ENCODE measurements at places on chromosomes 7 and 10. TPM values are rescaled to one million over a fixed set of nuclear protein-coding genes. Genes with fewer than 3 reads are reported as not detected.
A peak's percentile ranks its signal among the peaks of the same experiment; 100 is the strongest.

Gene CDHR3
- total RNA-seq: 3.9 TPM

DNA sequence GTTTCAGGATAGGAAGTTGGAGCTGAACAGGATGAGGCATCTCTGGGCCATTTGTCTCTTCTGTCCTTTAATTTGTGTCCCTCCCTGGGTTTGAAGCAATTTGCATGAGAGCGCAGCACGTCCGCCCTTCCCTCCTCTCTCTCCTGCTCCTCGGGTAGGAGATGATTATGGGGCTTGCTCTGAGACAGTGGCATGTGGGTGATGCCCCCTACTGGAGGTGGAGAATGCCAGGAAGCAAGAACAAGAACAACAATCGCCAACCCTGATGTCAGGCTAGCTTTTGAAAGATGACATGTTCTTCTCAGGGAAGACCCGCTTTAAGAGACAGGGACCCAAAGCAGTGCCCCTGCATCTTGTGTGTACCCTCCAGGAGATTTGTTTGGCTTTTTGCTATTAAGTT lies 63.9 kb upstream of the LOXL4 start:
- H3K27me3 ChIP-seq: peaks cover 3% of the 10 kb centered on the region
- no peak overlapping the region for H3K27ac ChIP-seq
- DNase-seq: no peak
- H3K4me1 ChIP-seq: no peaks in the 10 kb centered on the region

Gene C10orf62
- total RNA-seq: not detected

- peaks cover 36% of the 10 kb centered on the region for H3K36me3 ChIP-seq
- no peaks in the 10 kb centered on the region for H3K27me3 ChIP-seq
- no peak for DNase-seq
- H3K27ac ChIP-seq: peak overlapping the region; percentile 63
Measured at GRCh38 chr7:98286093-98286539, 4.6 kb downstream of the BRI3 start.

Gene NYAP1
- 2.0 TPM for total RNA-seq

DNA sequence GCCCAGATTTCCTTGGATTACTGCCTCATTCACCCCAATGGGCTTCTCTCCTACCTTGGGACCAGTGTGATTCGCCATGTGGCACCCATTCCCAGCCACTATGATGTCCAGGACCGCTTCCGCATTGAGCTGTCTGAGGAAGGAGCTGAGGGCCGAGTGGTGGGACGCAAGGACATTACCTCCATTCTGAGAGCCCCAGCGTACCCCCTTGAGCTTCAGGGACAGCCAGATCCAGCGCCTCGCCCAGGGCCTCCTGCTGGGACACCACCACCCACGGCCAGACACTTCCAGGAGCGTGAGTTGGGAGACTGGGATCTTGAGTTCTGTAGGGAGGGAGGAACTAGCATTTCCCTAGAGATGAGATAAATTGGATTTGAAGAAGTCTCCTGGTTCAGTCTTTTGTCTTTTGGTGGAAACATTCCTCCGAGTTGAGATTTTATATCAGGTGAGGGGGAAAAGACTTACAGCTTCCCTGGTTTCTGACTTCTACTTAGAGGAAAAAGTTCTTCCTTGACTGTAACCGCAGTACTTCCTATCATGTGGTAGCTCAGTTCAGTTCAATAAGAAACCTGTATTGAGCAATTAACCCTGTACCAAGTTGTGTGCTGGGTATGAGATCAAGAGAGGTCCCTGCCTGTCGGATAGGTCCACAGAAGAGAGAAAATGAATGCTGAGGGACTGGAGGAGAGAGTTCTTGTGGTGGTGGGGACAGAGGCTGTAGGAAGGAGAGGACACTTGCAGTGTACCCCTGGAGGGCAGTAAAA lies 1.3 kb downstream of the MOSPD3 start:
- no peaks in the 10 kb centered on the region for H3K36me3 ChIP-seq
- H3K4me3 ChIP-seq: no peak overlapping the region
- H3K27ac ChIP-seq: no peak overlapping the region
- H3K27me3 ChIP-seq: no peaks in the 10 kb centered on the region
- peaks cover 9% of the 10 kb centered on the region for H3K4me1 ChIP-seq
- DNase-seq: no peak

DNA sequence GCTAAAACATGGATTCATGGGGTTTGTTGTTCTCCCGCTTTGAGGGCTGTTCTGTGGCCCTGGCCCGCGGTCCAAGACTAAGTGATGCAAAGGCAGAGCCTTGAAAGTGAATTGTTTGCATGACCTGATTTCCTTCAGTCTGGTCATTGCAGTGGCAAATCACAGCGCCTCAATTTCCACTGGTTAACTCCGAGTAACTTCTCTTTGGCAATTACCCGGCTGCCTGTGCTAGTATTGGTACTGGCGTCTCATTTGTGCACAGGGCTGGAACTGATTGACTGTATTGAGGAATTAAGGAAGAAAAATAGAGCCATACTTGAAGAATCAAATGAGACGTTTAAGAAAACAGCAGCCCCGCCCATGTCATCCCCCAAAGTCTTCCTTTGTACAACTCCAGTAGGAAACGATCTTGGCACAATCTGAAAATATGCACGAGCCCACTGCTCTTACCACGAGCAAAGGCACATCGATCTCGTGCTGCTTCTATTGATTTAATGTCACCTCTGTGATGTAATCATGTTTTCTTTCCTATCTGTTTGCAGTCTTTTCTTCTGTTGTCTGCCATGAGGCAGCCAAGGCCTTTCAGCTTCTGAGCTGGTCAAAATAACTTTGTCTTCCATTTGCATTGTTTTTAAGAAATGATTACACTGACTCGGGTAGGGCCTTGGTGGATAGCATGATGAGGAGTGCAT lies 60.6 kb upstream of the SHH start:
- H3K27me3 ChIP-seq: no peaks in the 10 kb centered on the region
- no peak for DNase-seq
- H3K4me1 ChIP-seq: no peaks in the 10 kb centered on the region
- H3K4me3 ChIP-seq: no peak overlapping the region
- no peaks in the 10 kb centered on the region for H3K36me3 ChIP-seq

DNA sequence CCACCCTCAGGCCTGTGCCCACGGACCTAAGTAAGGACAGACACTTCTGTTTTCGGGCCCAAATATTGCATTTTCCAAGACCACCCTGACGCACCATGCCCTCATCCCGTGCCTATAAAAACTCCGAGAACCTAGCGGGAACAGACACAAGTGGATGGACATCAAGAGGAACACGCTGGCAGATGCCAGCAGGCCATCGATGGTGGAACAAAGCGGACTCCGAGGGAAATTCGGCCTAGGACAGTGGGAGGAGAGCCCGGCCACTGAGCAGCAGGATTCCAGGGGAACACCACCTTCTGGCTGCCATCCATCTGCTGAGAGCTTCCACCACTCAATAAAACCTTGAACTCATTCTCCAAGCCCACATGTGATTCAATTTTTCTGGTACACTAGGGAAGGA lies 243.6 kb upstream of the ZWINT start:
- DNase-seq: no peak
- H3K4me1 ChIP-seq: no peaks in the 10 kb centered on the region
- H3K36me3 ChIP-seq: no peaks in the 10 kb centered on the region
- H3K4me3 ChIP-seq: no peak overlapping the region
- H3K27ac ChIP-seq: no peak overlapping the region

DNA sequence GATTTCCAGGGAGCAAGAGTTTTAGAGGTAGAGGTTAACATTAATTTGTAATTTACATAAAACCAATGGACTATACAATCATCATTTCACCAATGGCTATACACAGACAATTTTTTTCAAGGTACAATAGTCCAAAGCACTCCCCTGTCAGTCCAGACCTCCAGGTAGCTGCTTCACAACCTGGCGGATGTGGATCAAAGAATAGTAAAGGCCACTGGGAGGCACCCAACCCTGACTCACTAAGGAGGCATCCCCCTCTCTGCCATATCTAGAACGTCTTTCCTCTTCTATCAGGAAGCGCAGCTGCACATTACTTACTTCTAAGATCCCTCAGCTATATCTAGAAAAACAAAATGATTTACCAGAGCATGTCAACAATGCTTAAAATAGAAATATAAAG lies 217.7 kb upstream of the AOAH start:
- no peaks in the 10 kb centered on the region for H3K36me3 ChIP-seq
- H3K27me3 ChIP-seq: no peaks in the 10 kb centered on the region
- DNase-seq: no peak

- DNase-seq: peak; percentile 38
- no peaks in the 10 kb centered on the region for H3K36me3 ChIP-seq
- H3K27me3 ChIP-seq: no peaks in the 10 kb centered on the region
- H3K4me3 ChIP-seq: no peak overlapping the region
- peaks cover 14% of the 10 kb centered on the region for H3K4me1 ChIP-seq
Measured at GRCh38 chr7:2019711-2020511, 212.8 kb downstream of the MAD1L1 start.

GRCh38 chr7:39379416-39379815 lies 186.8 kb upstream of the YAE1 start:
- DNase-seq: no peak
- no peak overlapping the region for H3K4me3 ChIP-seq
- H3K27ac ChIP-seq: no peak overlapping the region
- H3K36me3 ChIP-seq: no peaks in the 10 kb centered on the region
- no peaks in the 10 kb centered on the region for H3K27me3 ChIP-seq

DNA sequence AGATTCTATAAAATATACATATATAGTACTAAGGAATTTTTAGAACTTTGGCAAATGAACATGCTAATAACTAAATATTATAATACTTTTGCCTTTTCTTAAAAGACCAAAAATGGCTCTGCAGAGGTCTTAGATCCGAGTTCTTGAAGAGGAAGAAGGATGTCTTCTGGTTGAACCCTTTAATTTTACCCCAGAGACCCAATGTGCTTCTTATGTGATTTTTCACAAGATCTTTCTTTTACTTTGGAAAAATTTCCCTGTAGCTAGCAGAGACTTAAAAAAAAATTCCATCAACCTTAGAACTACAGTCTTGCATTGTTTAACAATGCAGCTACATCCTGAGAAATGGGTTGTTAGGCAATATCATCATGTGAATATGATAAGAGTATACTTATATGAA lies 663.2 kb downstream of the PARD3 start:
- no peak overlapping the region for H3K4me3 ChIP-seq
- H3K4me1 ChIP-seq: no peaks in the 10 kb centered on the region
- no peaks in the 10 kb centered on the region for H3K27me3 ChIP-seq
- no peaks in the 10 kb centered on the region for H3K36me3 ChIP-seq
- H3K27ac ChIP-seq: no peak overlapping the region

DNA sequence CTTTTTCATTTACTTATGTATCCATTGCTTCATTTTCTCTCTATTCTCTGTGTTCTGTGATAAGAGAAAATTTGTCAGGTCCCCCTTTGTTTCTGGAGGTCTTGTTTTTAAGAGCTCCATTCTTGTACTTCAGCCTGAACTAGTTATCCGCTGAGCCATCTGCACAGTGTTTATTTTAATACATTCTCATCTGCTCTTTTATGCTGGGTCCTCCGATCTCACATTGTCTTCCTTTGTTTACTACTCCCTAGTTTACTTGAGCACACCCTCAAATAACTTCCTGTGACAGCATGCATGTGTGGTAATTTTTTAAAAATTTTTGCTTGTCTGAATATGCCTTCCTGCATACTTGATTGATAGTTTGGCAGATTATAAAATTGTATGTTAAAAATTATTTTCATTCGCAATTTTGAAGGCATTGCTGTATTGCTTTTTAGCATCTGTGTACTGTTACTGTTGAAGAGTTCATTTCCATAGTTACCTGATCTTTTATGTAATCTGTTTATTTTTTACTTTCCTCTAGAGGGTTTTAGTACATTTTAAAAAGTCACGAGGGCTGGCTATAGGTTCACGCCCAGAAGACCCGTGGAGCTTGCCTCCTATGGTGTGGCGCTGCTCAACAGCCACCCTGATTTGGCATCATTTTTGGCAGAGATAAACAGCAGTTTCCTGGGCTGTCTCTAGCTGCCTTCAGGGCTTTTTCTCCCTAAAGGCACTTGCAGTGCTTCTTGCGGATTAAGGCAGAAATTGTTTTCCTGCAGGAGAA lies 31.9 kb downstream of the RSBN1L start:
- H3K27ac ChIP-seq: no peak overlapping the region
- DNase-seq: peak; percentile 67
- H3K36me3 ChIP-seq: no peaks in the 10 kb centered on the region
- no peaks in the 10 kb centered on the region for H3K27me3 ChIP-seq

All from endothelial cell of umbilical vein (primary cell).